ENCODE measurements at places on chromosomes 7 and 10.

DNA sequence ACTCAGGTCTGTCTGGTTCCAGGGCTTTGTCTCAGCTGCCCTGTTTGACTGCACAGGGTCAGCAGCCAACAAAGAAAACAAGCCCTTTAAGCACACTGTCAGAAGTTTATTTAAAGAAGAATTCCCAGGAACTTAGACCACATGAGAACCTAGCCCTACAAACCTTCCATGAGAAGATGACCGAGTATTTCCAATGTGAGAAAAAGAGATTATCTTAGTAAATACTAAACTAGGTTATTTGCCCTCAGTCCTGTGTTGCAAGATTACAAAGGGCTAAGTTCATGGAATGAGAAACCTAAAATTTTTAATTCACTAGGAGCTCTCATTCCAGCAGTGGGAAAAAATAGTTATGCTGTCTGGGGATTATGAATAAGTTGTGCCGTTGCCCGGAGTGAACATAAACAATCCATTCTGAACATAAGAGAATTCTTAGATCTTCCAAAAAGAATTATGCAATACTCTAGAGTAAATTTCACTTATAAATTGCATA, 46.7 kb downstream of the NOC3L start:
- no peak for DNase-seq
- H3K36me3 ChIP-seq = no peaks in the 10 kb centered on the region
- no peaks in the 10 kb centered on the region for H3K27me3 ChIP-seq

DNA sequence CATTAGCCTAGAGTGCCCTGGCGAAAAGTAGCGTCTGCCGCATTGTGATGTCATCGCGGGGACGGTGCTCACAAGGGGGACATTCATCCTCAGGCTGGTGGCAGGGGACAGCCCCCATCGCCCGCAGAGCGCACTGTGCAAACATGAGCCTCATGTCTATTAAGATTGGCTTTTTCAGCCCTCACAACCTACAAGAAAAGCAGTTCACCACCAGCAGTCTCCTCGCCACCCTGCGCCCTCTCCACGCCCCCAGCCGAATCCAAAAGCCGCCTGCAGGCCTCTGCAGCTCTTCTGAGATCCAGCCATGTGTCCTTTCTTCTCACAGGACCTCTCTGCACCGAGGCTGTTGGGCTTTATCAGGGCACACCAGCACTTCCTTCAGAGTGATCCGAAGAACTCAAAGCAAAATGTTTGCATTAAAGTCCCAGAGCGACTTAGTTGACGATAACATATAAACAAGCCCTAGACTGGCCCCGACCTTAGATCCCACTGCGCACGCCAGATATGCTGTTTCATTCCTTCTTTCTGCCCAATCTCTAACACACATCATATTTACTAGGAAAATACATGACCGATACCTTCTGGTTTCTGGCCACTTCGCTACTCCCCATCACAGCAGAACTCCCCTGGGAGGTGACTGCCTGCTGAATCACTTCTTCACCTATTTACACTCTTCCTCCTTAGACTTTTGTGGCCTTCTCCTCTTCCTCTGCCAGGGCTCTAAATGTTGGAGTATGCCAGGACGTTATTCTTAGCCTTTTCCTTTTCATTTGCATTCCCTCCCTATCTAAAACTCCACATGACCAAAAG, 206.0 kb upstream of the SH2B2 start:
- H3K27ac ChIP-seq = no peak overlapping the region
- no peaks in the 10 kb centered on the region for H3K4me1 ChIP-seq
- peaks cover 17% of the 10 kb centered on the region for H3K36me3 ChIP-seq
- no peaks in the 10 kb centered on the region for H3K27me3 ChIP-seq
- DNase-seq = peak; percentile 31
- no peak overlapping the region for H3K4me3 ChIP-seq

DNA sequence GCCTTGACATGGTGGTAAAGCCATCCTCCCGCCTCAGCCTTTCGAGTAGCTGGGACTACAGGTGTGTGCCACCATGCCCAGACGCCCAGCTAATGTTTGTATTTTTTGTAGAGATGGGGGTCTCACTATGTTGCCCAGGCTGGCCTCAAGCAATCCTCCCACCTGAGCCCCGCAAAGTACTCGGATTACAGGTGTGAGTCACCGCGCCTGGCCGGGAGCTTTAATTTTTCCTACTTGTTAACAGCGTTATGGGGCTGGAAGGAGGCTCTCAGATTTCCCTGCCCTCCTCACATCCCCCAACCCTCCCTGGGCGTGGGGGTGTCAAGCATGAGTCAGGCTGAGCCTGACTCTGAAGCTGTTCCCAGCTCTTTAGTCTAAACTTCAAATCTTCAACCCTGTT, 8.3 kb downstream of the ALKBH4 start:
- H3K4me1 ChIP-seq = peaks cover 4% of the 10 kb centered on the region
- H3K36me3 ChIP-seq = peaks cover 44% of the 10 kb centered on the region
- H3K27ac ChIP-seq = no peak overlapping the region
- H3K27me3 ChIP-seq = no peaks in the 10 kb centered on the region
- no peak for DNase-seq
- no peak overlapping the region for H3K4me3 ChIP-seq

DNA sequence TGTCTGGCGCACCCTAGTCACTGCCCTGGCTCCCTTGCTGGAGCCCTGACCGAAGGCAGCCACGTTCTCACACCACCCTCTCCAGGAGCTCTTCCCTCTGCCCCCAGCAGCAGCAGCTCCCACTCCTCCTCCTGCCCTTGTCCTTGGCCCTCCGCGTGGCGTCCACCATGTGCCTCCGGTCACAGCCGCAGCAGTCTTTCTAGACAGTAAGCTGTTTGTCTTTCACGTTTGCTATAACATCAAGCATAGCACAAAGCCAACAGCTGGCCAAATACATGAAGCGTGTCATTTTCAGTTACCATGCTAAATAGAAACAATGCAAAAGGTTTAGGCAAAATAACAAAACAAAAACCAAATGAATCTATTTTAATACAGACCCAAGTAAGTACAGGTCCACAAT, 3.3 kb downstream of the PITRM1 start:
- H3K4me3 ChIP-seq = no peak overlapping the region
- DNase-seq = no peak
- peaks cover 58% of the 10 kb centered on the region for H3K36me3 ChIP-seq
- no peaks in the 10 kb centered on the region for H3K27me3 ChIP-seq
- H3K27ac ChIP-seq = no peak overlapping the region
- H3K4me1 ChIP-seq = peaks cover 23% of the 10 kb centered on the region

DNA sequence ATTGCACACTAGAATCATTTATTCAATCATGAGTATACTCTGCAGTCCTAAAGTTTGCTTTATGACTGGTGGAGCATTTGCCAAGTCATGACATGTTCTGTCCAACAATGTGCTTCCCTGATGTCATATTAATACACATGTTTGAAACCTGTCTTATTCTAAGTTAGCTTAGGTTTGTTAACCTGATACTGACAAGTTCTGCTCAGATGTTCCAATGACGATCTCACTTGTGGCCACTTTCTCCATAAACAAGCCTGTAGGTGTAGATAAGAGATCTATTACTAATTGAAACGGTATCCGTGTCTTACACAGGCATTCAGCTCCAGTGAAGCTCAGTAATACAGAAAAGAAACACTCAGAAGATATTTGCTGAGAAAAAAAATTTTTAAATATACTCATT, 64.9 kb downstream of the GPR37 start:
- H3K4me3 ChIP-seq = no peak overlapping the region
- H3K4me1 ChIP-seq = peaks cover 10% of the 10 kb centered on the region
- no peaks in the 10 kb centered on the region for H3K27me3 ChIP-seq
- H3K36me3 ChIP-seq = no peaks in the 10 kb centered on the region
- no peak for DNase-seq

DNA sequence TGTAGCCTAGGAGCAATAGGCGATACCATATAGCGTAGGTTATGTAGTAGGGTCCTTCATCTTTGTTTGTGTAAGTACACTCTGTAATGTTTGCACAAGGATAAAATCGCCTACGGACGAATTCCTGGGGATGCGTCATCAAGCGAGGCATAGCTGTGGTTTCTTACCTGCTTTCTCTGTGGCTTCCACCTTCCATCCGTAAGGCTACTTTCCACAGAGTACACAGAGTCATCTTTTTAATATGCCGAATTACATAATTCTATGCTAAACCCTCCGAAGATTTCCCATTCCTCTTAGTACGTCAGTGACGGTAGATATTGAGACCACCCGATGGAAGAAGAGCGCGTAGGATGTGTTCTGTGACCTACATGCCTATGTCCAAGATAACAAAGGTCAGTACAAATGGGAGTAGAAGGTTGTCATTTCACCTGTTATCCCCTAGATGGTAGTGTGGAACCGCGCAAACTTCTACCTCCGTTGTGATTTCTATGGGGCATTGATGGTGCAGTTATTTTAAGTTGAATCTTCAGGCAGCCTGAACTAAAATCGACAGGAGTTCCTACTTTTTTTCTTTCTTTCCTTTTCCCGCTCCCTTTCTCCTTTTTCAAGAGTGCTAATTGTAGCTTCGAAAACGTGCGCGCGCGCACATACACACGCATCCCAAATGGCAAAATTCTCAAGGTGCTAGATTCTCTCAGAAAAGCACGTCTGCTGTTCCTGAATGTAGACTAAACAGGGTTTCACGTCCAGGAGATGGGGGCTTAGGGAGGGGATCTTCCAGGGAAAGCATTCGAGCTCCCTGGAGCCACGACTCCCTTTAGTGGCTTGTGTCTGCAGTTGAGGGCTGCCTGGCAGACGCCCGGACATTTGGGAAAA, 111.7 kb upstream of the MBL2 start:
- H3K4me3 ChIP-seq = no peak overlapping the region
- no peaks in the 10 kb centered on the region for H3K4me1 ChIP-seq
- no peaks in the 10 kb centered on the region for H3K27me3 ChIP-seq
- DNase-seq = no peak

DNA sequence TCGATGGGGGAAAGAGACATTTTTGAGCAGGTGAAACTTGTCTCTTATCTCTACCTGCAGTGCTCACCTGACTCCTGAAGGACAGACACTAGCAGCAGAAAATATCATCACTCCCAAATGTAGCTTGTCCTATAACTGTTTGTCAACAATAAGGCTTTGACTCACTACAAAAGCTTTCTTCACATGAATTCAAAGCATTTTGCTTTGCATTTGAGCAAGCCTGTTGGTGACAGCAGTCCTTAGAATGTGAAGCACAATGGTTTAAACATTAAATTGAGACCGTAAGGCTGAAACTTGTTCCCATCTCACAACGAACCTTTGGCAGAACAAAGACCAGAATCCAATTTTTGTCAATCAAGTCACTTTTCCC, 30.6 kb upstream of the ZNRF2 start:
- H3K27ac ChIP-seq = no peak overlapping the region
- DNase-seq = no peak
- H3K4me1 ChIP-seq = peaks cover 9% of the 10 kb centered on the region
- H3K27me3 ChIP-seq = no peaks in the 10 kb centered on the region
- no peak overlapping the region for H3K4me3 ChIP-seq

DNA sequence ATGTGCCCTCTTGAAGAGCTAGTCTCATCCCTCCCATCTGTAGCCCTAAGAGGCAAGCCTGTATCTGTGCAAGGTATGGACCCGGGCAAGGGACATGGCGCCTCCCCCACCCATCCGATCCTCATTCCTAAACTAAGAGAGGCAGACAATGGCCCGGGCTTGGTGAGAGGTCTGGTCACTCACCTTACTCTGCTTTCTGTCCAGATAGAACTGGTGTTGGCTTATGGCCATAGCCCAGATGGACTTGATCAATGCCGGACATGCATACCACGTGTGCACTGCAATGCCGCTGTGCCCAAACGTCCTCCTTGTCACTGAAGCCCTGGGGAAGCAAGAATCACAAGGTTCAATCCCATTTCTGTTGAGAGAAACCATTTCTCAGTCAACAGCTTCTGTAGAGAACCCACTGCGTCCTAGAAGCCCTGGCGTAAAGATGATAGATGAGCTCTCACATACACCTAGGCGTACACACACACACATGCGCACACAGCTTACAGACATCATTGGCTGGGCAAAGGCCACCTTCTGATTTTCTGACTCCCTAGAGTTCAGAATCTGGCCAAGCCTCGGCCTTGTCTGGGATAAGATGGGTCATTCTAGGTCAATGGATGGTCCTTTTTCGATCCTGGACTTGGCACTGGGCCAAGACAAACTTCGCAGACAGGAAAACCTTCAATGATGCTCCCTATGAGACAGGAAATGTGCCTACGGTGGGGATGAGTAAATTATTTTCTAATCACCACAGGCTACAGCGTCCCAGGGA, 114.6 kb downstream of the PRPF18 start:
- H3K4me3 ChIP-seq = no peak overlapping the region
- H3K4me1 ChIP-seq = peaks cover 44% of the 10 kb centered on the region
- H3K36me3 ChIP-seq = peaks cover 32% of the 10 kb centered on the region
- no peak for DNase-seq

GRCh38 chr7:140153666-140154161, 23.1 kb downstream of the KDM7A start:
- no peak overlapping the region for H3K4me3 ChIP-seq
- H3K27ac ChIP-seq = no peak overlapping the region
- DNase-seq = no peak

DNA sequence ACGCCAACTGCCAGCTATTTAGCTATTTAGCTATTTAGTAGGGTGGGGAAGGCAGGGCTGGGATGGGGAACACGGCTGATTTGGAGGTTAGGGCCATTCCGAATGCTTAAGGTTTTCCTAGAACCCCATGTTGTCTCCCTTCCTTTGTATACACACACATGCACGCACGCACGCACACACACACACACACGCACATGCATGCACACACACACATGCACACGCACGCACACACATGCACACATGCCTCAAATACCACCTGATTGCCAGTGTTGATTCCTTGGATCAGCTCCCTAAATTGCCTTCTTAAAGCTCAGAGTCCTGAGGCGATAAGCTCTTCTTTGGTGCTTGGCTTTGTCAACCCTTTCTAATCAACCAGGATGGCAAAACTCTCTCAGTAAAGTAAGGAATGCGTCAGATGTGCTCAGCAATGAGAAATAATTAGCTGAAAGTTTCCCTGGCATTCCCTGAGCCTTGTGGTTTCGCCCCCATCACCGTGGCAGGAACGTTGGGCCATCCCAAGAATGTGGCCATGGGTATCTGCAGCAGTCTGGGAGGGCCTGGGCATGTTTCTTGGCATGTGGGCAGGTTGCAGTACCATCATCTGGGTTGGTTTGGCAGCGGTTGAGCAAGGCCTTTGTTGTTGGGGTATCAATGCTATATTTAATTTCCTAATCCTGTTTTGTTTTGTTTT, 305.6 kb downstream of the LRMDA start:
- H3K27ac ChIP-seq = no peak overlapping the region
- no peaks in the 10 kb centered on the region for H3K36me3 ChIP-seq
- no peaks in the 10 kb centered on the region for H3K4me1 ChIP-seq
- H3K27me3 ChIP-seq = no peaks in the 10 kb centered on the region
- no peak overlapping the region for H3K4me3 ChIP-seq
- no peak for DNase-seq

DNA sequence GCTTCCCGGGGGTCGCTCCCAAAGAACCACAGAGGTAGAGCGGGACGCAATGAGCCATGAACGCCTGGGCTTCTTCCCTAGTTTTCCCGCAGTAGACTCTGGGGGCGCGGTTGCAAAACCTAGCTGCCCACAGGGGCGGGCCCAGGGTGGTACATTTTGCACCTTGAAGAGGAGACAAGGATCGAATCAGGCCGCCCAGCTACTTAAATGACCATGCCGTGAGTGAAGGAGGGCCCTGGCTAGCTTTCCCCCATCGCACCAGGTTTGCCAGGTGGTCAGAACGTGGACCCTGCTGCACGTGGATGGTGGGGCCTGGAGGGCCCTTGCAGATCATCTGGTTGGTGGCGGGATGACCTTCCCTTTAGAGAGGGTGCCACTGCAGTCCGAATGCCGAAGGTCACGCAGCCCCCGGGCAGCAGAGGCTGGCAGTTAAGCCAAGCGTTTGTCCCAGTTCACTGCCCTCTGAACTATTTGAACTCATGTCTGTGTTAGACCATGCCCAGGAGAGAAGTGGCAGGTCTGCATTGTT, 604 bp upstream of the SHTN1 start:
- peaks cover 12% of the 10 kb centered on the region for H3K4me1 ChIP-seq
- H3K27me3 ChIP-seq = no peaks in the 10 kb centered on the region
- H3K4me3 ChIP-seq = peak overlapping the region; percentile 93
- no peak for DNase-seq

Measured in suprapubic skin (tissue), 4 donors.